Vein endothelial cell (primary cell): ENCODE measurements at places on chromosomes 2 and 18. TPM values are rescaled to one million over a fixed set of nuclear protein-coding genes. Genes with fewer than 3 reads are reported as not detected.

Gene ABCG8
- not detected in 2 replicates for total RNA-seq

Gene ZBTB7C
- under 0.01 TPM in 1 of 2 replicates, not detected in the other for total RNA-seq

Gene PROKR1
- under 0.01 TPM in 1 of 2 replicates, not detected in the other for total RNA-seq

Gene SCN2A
- total RNA-seq, result under 0.01 TPM in 1 of 2 replicates, not detected in the other

Gene ALK
- total RNA-seq, result not detected in 2 replicates

Gene TRPM8
- total RNA-seq, result not detected in 2 replicates

Gene TMEFF2
- total RNA-seq, result under 0.01 TPM in 1 of 2 replicates, not detected in the other

Gene HOXD11
- total RNA-seq, result not detected in 2 replicates

Gene IL36RN
- not detected in 2 replicates for total RNA-seq

Gene KCNIP3
- 0.33 and 0.48 TPM in 2 replicates for total RNA-seq

Gene CCDC148
- 0.33 and 0.48 TPM in 2 replicates for total RNA-seq

Gene BCL11A
- total RNA-seq, result 0.33 and 0.38 TPM in 2 replicates

Gene AGXT
- not detected in 2 replicates for total RNA-seq

Gene RESP18
- not detected in 2 replicates for total RNA-seq

Gene PLGLB2
- 1.5 and 2.0 TPM in 2 replicates for total RNA-seq

Gene TNFRSF11A
- 9.1 and 11.9 TPM in 2 replicates for total RNA-seq

Gene QPCT
- 7.5 and 18.8 TPM in 2 replicates for total RNA-seq

Gene ATOH8
- 13.2 and 17.0 TPM in 2 replicates for total RNA-seq

Gene CRYGB
- not detected in 2 replicates for total RNA-seq

Gene PROM2
- total RNA-seq, result 0.57 TPM in 1 of 2 replicates, not detected in the other

Gene POTEC
- not detected in 2 replicates for total RNA-seq

Gene SNTG2
- not detected in 2 replicates for total RNA-seq

Gene CXCR1
- total RNA-seq, result not detected in 2 replicates

Gene BMPR2
- 121 and 133 TPM in 2 replicates for total RNA-seq

Gene CDH20
- total RNA-seq, result not detected in 2 replicates

Gene VAMP5
- 40.1 and 44.1 TPM in 2 replicates for total RNA-seq

Gene BOLL
- not detected in 2 replicates for total RNA-seq

Gene IL36A
- total RNA-seq, result not detected in 2 replicates

Gene TUBA4B
- not detected in 2 replicates for total RNA-seq

Gene SKOR2
- total RNA-seq, result not detected in 2 replicates

Gene CYS1
- 0.33 TPM in 1 of 2 replicates, not detected in the other for total RNA-seq

Gene TAF1B
- total RNA-seq, result 22.9 and 31.4 TPM in 2 replicates

Gene SPATS2L
- total RNA-seq, result 38.9 and 43.2 TPM in 2 replicates

Gene C2orf66
- total RNA-seq, result under 0.01 and 0.38 TPM in 2 replicates

Gene LRATD1
- total RNA-seq, result 6.2 and 8.7 TPM in 2 replicates

Gene ANO7
- 1.6 and 1.9 TPM in 2 replicates for total RNA-seq

Gene G6PC2
- total RNA-seq, result not detected in 2 replicates
